ENCODE measurements at places on chromosomes 1 and 21.

GRCh38 chr1:83770319-83770661 is 228.6 kb downstream of the TTLL7 start:
- DNase-seq, result no peak

DNA sequence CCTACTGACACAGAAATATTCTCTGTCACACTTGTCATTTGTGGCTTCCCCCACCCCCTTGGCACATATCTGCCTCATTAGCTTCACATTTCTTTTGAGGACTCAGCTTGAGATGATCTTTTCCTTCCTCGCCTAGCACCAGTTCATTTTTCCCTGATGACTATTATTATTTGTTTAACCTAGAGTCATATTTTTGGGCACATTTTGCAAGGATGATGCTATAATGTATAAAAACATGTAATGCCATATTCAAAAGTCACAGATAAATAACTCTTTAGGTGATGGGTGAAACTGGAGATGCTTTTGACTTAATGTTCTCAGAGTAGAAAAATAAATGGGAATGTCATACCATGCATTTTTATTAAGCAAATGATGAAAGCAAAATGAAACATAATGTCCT is 202.7 kb downstream of the BACH1 start:
- DNase-seq, result no peak

- DNase-seq, result no peak
Observed at GRCh38 chr1:230986976-230987375, 8.1 kb downstream of the ARV1 start.

- DNase-seq, result no peak
Observed at GRCh38 chr1:35532497-35533223, 24.5 kb downstream of the KIAA0319L start.

DNA sequence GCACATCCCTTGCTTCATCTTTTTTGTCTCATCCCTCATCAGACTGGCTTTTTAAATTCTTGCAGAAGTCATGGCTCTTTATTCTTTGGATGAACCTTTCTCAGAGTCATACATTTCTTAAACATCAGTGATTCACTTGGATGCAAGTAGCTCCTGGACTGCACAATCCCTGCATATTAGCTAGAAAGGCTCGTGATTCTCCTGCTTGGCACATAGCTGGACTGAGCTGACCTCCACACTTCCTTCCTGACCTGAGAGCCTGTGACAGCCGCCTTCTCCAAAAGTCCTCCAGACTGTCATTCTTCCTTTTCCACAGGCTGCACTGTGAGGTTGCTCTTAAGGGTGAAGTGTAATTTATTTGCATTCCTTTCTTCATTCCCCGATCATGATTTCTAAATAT is 109.4 kb downstream of the RGL1 start:
- DNase-seq, result no peak

GRCh38 chr1:18721041-18721440 is 90.4 kb downstream of the PAX7 start:
- DNase-seq, result no peak

DNA sequence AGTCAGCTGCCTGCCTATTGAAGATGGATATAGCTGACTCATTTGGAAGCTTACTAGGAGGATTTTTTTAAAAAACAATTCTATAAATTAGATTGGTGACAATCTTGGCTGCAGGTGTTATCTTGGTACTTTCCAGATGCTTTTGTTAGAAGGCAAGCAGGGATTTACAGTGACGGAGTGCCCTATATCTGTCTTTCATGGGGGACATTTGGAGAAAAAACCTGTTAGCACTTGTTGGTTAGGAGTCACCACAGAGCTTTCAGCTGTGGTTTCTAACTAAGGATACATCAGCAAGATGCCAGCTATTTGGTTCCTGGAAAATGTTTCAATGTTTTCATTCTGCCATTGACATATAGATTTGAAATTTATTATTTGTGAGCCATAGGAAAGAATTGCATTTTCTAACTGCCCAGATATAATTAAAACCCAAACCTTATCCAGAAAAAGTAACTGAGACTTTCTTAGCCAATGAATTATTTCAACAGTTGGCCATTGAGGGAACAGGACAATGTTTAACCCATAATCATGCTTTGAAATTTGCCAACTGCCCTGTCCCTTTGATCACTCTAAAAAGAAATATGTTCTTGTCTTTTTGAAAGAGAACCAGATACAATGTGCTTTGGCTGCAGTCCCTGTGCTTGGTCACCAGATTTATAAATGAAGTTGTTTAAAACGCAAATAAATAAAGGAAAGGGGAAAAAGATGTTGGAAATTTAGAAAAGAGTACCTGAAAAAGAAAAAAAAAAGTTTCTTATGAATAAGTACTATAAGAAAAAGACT is 761.0 kb upstream of the CXADR start:
- DNase-seq, result no peak

DNA sequence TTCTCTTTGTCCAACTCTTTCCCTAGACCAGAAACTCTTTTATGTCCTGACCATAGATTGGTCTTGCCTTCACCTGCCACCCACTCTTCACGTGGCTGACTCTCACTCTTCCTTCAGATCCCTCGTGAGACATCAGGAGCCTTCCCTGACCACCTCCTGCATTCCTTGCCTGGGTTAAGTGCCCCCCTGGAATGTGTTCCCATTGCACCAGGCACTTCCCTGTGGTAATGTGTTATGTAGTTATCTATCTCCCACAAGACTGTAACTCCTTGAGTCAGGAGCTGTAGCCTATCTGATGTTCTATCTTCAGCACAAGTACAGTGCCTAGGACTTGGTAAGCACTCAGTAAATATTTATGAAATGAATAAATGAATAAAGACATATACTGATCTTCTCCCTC is 111.2 kb upstream of the CTTNBP2NL start:
- no peak for DNase-seq

DNA sequence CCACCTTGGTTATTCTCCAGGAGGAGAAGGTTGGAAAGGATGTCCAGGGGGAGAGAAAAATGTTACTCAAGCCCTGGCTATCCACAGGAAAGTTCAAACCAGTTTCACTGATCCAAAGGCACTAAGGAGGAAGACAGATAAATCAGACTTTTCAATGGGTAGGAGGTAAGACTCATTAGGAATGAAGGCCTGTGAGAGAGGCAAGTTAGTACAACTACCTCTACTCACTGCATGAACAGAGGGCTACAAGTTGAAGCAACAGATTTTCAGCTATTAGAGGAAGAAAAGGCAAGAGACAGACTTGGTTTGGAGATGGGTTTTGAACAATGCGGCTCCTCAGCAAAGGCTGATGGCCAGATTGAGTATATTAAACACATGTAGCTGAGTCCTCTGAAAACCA is 16.9 kb downstream of the CD160 start:
- no peak for DNase-seq

GRCh38 chr1:202856014-202856413 is 32.9 kb downstream of the RABIF start:
- DNase-seq, result no peak
